GM12892 (cell line): ENCODE measurements at places on chromosomes 5 and 9.

DNA sequence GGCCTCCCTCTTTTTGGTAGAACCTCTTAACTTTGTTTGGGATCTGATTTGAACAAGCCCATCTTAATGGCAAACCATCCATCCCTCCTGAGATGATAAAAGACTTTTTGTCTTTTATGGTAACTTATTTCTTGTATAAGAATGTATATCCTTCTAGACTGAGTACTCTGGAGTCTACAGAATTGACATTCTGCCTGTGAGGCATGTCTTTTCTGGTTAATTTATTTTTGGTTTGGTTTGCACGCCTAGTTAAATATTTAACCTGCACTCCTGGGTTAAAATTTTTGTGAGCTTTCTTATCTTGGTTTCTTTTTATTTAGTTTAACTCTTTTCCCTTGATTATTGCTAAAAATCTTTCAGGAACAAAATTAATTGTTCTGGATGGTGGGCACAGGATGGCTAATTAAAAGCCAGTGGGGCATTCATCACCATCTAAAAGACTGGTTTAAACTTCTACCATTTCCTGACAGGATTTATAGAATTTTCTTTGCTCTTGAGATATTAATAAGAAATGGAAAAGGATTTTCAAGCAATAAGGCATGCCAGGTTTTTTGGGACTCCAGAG, 50.3 kb downstream of the PHAX start:
- DNase-seq = no peak

DNA sequence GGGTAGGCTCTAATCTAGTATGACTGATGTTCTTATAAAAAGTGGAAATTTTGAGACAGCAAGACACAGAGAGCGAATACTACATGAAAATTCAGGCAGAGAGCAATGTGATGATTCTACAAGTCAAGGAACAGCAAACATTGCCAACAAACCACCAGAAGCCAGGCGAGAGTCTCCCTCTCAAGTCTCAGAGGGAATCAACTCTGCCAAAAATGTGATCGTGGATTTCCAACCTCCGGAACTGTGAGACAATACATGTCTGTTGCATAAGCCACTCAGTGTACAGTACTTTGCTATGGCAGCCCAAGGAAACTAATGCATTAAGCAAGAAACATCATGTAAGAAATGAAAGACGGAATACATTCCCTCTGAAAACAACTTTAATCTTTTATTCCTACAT, 52.1 kb upstream of the CCNG1 start:
- DNase-seq = no peak

- no peak for DNase-seq
These were observed 48.3 kb downstream of the DAP start for GRCh38 chr5:10712574-10713366.

DNA sequence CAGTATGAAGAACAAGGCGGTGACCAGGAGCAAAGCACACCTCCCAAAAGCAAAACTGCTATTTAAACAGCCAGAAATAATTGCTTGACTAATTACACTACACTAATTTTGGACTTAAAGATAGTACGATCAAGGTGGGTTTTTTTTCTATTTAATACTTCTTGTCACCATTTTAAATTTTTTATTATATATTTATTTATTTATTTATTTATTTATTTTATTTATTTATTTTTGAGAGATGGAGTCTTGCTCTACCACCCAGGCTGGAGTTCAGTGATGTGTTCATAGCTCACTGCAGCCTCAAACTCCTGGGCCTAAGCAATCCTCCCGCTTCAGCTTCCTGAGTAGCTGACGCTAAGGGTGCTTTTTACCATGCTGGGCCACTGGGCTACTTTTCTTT, 146.2 kb upstream of the IRX1 start:
- no peak for DNase-seq

DNA sequence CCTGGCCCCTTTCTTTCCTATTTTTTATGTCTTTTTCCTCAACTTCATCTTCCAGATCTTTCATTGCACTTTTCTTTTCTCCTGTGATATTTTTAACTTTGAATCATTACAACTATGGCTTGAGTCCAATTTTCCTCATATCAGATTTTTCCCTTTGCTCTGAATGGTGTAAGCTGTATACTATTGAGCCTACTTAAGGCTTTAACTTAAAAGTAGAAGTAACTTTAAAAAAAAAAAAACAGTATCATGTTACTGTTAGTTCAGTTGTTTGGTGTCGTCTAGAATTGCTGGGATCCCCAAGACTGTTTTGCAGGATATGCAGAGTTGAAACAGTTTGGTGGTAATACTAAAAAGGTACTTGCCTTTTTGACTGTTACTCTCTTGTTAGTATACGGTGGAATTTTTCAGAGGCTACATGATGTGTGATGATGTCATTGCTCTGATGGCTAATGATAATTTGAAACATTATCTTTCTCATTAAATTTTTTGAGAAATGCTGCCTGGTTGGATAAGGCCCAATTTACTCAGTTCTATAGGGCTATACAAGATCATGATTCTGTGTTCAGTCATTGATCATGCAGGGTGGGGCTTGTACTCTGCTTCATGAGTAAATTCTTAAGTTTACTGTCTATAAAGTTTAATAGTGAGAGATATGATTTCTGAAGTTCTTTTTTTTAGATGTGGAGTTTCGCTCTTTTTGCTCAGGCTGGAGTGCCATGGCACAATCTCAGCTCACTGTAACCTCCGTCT, 8.8 kb downstream of the NAA35 start:
- no peak for DNase-seq

GRCh38 chr9:16664211-16664610, 206.3 kb downstream of the BNC2 start:
- DNase-seq = no peak

DNA sequence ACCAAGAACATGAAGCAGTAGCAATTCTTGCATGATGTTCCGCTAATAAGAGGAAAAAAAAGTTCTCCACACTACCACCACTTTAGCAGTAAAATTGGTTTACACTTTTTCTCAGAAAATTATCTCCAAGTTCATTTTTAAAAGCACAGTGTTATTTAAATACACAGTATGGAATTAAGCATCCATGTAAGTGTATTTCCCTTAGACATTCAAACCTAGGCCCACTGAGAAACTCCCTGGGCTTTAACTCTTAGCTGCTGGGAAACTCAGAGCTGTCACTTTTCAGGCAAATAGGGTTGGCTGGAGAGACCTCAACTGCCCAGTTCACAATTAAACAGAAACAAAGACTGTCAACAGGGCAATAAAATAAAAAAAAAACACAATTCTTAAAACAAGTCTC, 2.7 kb downstream of the GNAQ start:
- DNase-seq = no peak

DNA sequence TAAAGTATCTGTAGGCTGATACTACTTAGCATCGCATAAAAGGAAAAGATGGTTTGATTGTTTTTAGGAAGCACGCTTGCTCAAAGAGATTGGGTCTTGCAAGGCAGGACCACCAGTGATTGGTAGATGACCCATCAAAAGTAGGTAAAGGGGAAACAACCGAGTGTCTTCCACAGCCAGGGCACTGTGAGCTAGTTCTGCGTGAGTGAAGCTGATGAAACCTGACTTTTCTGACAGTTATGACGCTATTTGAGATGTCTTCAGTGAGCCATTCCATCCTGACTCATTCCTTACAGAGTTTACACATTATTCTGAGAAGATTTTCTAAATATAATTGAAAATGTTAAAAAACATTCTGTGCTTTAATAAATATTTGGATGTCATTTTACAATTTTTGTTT, 49.7 kb downstream of the BASP1 start:
- DNase-seq = no peak

DNA sequence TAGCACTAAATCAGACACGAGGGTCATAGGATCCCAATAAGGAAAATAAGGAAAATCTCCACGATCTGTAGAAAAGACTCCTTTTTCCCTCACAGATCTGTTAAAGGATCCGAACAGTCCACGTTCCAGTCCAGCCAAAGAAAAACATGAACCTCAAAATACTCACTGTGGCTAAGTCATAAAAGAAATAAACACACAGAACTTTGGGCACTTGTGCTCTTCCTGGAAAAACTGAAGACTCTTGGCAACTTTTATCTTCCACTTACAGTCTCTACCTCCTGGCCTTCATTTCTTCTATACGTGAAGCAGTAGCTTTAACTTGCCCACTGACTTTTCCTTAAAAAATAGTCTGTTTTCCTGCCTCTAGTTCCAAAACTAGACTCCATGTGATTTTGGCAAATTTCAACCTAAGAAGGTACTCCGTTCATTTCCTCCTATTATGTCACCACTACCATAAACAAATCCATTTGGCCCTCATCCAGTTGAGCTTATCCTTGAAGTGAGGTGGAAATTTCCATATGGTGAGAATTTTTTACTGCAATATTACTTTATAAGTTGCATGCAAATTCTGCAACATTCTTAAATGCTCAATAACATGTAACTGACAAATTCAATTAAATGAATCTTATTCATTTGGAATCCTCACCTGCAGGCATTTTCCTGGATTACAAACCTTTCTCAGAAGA, 5.3 kb upstream of the LHFPL2 start:
- no peak for DNase-seq

GRCh38 chr9:34417734-34418133, 40.6 kb downstream of the FAM219A start:
- DNase-seq = no peak

- DNase-seq = peak; percentile 36
These were observed at the start of the genes CWC27 and SREK1IP1 for GRCh38 chr5:64768358-64769312. CWC27 (plus strand) TSS chr5:64768930; CDS start chr5:64769147, 217 bp downstream. SREK1IP1 (minus strand) TSS chr5:64768691; CDS start chr5:64768517, 174 bp downstream.
